GM12865 (cell line): ENCODE measurements at places on chromosomes 12 and 14.

GRCh38 chr12:75877763-75878621 is 153.6 kb downstream of the PHLDA1 start:
- DNase-seq, result no peak

DNA sequence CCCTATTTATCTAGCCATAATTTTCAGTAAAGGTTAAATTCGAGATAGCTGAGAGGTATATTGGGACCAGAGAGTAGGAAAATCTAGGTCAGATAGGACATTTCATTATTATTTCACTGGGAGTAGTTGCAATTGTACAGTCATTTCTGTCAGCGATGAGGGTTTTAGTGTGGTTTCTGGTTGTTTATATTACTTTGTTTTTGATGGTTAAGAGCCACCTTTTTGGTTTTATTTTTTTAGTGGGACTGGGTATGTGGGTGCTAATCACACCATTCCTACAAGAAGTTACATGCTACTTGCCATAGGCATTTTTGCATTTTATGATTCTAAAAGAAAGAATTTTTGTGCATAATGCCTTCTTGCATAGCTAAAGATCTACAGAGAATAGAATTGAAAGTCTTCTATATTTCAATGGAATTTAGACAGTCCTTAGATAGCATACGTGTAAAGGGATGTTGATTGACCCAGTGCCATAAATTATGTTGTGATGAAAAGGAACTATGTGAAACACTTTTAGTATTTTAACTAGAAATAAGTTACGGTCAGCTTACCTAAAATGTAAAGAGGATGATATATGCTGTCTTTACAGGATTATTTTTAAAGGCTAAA is 85.2 kb downstream of the KTN1 start:
- DNase-seq, result peak; percentile 33

- no peak for DNase-seq
Observed at GRCh38 chr12:31227401-31227981, 98.5 kb downstream of the SINHCAF start.

DNA sequence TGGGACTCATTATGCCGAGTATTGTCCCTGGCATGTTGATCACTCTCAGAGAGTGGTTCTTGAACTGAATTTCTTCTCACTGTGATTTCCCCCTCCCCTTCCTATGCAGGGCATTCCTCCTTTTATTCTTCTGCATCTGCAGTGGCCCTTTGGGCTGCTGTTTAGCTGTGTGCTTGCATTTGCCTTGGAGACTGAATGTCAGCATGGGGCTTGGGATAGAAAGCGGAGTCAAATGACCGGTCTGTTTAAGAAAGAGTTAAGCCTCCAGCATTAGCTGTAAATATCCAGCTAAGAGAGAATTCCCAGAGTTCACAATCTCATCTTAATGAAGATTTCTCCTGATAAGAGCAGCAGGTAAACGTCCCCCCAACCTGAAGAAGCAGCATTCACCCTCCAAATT is 65.6 kb upstream of the RMST start:
- DNase-seq, result no peak

DNA sequence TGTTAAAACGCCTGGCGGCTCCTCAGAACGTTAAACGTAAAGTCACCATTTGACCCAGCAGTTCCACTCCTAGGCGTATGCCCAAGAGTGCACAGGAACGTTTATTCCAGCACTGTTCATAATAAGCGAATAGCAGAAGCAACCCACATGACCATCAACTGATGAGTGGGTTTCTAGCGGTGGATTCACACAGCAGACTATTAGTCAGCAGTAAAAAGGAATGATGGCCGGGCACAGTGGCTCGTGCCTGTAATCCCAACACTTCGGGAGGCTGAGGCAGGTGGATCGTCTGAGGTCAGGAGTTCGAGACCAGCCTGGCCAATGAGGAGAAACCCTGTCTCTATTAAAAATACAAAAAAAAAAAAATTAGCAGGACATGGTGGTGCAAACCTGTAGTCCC is 22.4 kb upstream of the FBRSL1 start:
- no peak for DNase-seq

DNA sequence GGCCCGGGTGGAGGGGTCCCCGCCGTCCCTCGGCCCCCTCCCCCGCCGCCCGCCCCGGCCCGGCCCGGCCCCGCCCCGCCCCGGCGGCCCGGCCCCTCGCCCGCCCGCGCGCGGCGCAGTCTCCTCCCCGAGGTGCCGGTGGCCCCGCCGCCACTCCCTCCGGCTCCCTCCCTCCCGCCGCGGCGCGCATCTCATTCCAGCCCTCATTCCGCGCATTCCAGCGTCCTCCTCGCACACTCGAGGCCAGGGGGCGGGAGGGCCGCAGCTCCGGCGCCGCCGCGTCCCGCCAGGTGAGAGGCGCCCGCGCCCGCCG is at the start of gene TEAD4:
TSS of gene TEAD4 (plus strand) at position 206 of the 313 bp plus-strand sequence.
- peak; percentile 23 for DNase-seq

DNA sequence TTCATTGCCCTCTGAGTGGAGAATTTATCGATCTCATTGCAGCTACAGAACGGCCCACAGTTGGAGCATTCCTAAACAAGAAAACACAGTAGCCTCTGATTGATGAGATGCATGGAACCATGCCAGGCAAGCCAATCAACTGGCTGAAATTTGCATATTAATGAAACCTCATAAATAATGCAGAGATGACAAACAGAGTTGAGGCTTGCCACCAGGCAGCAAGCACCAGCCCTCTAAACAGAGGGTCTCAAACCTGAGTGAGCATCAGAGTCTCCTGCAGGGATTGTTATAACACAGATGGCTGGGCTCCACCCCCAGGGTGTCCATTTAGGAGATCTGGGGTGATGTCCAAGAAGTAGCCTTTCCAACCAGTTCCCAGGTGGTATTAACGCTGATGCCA is 60.9 kb upstream of the CMKLR1 start:
- no peak for DNase-seq

- DNase-seq, result no peak
Observed at GRCh38 chr12:53004178-53004577, 2.1 kb upstream of the EIF4B start.

DNA sequence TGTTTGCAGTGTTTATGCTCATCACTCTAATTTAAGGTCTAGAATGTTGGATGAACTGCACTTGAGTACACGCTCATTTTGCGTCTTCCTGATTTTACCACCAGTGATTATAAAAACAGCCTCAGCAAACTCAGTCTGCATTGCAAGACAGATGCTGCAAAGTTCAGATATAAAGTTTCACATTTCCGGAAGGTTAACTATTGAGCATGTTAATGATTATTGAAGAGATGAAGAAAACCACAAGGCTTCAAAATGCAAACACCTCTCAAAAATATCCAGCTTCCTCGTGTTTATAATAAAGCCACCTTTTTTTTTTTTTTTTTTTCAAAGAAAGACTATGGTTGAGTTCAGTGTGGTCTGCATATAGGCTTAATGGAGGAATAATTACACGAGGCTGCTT is 92.1 kb upstream of the BMP4 start:
- no peak for DNase-seq

- DNase-seq, result no peak
Observed at GRCh38 chr14:75885829-75886228, 96.0 kb downstream of the TGFB3 start.

DNA sequence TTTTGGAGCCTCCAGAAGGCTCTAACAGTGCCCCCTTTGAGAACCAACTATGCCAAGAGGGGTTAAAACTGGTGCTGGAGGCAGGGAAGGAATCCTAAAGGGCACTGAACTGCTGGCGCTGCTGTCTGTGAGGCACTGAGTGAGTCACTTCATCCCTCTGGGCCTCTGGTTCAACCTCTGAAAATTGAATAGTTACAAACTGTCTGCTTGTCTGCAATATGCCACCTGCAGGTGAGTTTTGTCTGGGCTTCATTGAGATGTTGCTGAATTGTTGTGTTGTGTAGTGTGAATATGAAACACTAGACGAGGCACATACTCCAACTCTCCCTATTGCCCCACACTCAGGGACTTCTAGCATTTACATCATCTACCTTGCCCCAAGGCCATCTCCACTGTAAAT is 68.0 kb downstream of the GRIN2B start:
- DNase-seq, result no peak

GRCh38 chr12:89244536-89244935 is 107.8 kb downstream of the DUSP6 start:
- peak; percentile 22 for DNase-seq

GRCh38 chr12:117282490-117282889 is 78.9 kb downstream of the NOS1 start:
- no peak for DNase-seq

DNA sequence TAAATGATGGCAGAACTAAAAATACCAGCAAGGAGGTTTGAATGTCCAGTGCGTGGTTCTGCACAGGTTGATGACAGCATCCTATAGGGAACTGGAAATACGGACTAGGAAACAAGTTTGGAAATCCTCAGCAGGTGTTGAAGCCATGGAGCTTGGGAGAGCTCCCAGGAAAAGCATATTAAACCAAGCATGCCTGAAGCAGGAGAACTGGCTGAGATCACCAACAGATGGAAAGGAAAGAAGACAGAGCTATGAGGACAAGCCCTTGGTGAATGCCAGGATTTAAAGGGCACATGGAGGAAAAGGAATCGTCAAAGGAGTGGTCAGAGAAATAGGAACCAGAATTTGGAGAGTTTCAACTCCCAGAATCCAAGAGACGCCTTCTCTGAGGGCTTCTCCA is 21.2 kb upstream of the ELK3 start:
- no peak for DNase-seq

DNA sequence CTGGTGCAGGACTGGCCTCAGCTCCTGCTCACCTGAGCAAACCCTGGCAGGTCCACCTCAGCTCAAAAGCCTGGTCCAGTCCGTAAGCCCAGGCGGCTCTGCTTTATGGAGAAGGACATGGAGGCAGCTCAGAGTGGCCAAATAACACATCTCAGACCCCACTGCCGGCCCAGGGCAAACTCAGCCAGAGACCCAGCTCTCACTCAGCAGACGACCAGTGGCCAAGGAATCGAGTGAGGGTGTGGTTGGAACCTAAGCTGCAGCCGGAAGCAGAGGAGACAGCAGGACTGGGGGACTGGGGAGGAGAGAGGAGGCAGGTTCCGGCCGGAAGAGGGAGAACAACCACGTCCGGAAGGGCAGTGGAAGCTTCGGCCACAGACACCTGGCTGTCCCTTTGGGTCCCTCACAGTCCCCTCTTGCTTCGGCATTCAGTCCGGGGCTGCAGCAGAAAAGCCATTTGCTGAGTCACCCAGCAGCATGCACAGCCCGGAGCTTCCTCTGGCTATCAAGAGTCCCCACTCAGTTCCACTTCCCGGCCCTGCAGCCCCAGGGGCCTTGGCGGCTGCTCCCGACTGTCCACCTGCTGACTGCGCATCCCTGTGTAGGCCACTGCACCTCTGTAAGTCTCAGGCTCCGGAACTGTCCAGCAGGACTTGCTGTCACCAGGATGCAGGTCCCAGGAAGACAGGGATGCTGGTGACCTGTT is 104.0 kb downstream of the CALM1 start:
- peak; percentile 25 for DNase-seq

GRCh38 chr12:29673346-29673745 is 110.4 kb downstream of the TMTC1 start:
- no peak for DNase-seq

GRCh38 chr12:95204141-95204866 is 13.0 kb downstream of the FGD6 start:
- peak; percentile 77 for DNase-seq
